ENCODE measurements at places on chromosomes 4 and X.

DNA sequence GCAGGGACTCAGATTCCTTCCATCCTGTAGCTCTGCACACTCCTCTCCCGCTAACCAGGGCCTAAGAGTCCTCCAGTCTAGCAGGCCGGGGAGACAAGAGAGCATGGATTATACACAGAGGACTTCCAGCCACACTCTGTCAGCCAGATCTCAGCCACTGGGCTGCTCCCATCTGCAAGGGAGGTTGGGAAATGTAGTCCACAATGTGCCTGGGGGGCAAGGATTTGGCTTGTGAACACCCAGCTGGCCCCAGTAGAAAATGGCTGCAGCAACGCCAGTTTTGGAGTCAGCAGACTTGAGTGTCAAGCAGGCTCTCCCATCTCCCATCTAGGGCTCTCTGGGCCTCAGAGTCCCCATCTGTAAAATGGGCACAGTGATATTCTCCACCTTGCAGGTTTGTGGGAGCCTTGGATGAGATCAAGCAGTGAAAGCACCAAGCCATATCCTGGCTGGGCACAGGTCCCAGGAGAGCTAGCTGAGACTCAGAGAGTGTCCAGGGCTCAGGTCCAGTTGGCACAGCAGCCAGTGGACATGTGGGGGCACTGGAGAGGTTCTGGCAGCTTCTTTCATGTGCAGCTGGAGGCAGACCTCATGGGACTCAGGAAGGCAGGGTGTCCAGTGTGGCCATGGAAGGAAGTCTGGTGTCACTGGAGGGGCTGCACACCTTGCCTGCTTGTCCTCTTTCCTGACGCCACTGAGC is 14.6 kb downstream of the PSAPL1 start:
- no peak for DNase-seq

- DNase-seq = no peak
These were observed 3.2 kb downstream of the MAPK10 start for GRCh38 chr4:86356425-86357210.

DNA sequence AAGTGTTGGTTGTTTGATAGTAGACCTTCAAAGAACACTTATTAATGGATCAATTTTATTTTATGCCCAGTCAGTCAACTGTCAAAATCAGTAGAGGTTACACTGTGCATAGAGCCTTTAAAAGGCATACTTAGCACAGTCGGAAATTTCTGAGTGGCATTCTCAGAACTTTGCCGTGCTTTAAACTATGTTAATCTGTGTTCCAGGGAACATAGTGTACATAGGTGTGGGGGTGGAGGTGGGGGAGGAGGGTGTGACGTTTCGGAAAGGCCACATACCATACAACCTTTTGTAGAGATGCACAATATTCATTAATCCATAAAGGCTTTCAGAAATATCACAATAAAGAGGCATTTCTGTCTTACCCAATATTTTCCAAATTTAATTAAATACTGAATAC is 75.8 kb downstream of the RS1 start:
- no peak for DNase-seq

GRCh38 chrX:51144828-51145442 is 187.7 kb upstream of the NUDT10 start:
- no peak for DNase-seq

DNA sequence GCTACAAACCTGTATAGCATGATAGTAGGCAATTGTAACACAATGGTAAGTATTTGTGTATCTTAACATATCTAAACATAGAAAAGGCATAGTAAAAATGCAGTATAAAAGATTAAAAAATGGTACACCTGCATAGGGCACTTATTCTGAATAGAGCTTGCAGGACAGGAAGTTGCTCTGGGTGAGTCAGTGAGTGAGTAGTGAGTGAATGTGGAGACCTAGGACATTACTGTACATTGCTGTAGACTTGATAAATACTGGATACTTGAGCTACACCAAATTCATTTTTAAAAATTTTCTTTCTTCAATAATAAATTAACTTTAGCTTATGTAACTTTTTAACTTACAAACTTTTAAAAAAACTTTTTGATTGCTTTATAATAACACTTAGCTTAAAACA is 68.2 kb upstream of the MAML3 start:
- DNase-seq = no peak

Measured in HFF-Myc (cell line).